Left lobe of liver (tissue), 2 donors: ENCODE measurements at places on chromosomes 7 and 10. TPM values are rescaled to one million over a fixed set of nuclear protein-coding genes. Genes with fewer than 3 reads are reported as not detected.

- DNase-seq = no peak
These were observed 210.4 kb downstream of the PRPF18 start for GRCh38 chr10:13797164-13797563.

GRCh38 chr7:32648408-32649156 lies 153.3 kb downstream of the AVL9 start:
- no peak for DNase-seq

- no peak for DNase-seq
These were observed 120.2 kb upstream of the LRRTM3 start for GRCh38 chr10:66805612-66806011.

TMEM140 gene
- total RNA-seq = 32.4 TPM

DNA sequence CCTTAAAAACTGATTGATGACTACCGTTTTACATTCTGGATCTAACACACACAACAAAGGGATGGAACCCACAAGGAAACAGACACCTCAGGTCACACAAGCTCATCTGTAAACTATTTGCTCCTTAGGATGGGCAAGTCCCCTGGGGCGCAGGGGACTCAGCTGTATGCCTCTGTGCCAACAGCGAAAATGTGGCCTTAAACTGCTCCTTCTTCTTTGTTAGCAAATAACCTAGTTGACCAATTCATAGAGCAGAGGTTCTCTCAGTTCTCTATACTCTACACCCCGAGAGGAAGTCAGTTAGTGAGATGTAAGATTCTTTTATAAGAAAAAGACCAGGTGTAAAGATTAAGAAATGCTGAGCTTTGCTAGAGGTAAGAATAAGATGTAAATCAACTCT lies 181.9 kb upstream of the PRSS58 start:
- no peak for DNase-seq

NYAP1 gene
- 0.38 TPM for total RNA-seq

DNA sequence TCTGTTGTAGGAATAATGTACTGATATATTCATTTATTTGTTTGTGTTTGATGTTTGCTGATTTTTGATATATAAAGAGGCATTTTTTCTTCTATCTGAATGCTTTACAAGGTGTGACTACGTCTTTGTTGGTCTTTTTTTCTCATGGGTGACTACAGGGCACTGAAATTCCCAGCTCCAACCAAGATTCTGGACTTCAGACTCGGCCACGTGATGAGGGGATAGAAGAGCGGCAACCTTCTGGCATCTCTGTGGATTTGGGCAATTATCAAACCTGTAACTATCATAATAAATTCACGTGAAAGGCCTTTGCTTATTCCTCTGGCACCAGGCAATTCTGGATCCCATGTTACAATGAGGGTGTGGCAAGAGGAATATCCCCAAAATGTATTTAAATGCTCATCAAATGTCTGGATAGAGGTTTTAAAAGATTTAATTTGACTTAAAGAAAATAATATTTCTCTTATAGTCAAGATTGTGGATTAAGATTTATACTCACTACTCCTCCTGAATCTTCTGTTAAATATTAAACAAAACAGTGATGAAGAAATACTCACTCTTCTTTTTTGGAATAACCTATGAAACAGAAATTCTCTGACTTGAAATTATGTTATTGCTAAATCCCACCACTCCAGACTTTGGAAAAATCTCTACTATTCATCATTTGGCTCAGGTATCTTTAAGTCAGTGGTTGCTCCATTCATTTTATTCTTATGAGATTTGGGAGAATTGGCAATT lies 276.3 kb downstream of the GPR37 start:
- peak; percentile 90 for DNase-seq

OGA gene
- 32.8 TPM for total RNA-seq

GRCh38 chr10:95297402-95297801 lies 6.6 kb upstream of the PDLIM1 start:
- DNase-seq = no peak

C7orf57 gene
- not detected for total RNA-seq

DNA sequence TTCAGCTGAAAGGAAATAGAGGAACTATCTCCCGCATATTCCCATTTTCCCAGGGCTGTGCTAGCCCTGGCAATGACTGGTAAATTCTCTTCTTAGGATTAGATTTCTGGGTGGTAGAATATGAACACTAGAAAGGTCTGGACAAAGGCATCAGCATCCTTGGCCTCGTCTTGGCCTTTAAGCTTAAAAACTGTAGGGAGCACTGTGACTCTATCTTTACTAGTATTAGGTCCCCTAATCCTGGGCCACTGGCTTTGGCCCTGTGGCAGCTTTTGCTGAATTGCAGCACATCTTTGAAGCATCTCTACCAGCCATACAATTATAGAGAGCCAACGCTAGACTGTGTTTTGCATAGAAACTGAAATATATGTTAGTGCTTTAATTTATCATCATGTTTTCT lies 41.5 kb upstream of the EBLN1 start:
- no peak for DNase-seq

GRCh38 chr7:90777041-90777440 lies 180.9 kb downstream of the CDK14 start:
- no peak for DNase-seq

GRCh38 chr7:131555552-131556052 lies 826 bp downstream of the PODXL start:
- DNase-seq = no peak

DNA sequence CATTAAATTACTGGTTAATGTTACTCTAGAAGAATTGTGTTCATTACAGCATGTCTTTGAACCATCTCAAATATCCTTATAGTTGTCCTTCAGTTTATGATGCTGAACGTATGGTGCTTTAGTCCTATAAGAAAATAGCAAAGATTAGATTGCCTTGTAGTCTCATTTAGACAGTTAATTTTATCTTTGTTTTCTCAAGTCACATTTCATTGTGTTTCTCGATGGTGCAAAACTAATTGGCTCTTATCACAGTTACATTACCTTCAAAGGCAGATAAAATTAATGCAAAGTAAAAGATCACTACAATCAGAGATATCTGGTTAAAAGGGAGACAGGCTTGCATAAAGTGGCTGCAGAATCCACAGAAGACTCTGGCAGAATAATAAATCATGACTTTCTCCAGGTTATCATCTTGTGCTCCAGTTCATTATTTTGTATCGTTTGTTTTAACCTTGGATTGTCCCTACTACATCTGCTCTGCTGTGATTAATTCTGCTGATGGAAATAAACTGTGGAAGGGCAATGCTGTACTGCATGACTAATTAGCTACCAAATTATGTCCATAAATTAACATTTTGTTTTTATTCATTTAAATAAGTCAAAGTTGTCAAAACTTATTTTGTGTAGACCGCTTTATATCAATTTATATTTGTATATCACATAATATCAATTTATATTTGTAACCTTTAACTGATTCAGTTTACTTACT lies 24.2 kb downstream of the PRPS1L1 start:
- DNase-seq = no peak

- no peak for DNase-seq
These were observed 43.8 kb downstream of the DAGLB start for GRCh38 chr7:6403907-6404306.

DNA sequence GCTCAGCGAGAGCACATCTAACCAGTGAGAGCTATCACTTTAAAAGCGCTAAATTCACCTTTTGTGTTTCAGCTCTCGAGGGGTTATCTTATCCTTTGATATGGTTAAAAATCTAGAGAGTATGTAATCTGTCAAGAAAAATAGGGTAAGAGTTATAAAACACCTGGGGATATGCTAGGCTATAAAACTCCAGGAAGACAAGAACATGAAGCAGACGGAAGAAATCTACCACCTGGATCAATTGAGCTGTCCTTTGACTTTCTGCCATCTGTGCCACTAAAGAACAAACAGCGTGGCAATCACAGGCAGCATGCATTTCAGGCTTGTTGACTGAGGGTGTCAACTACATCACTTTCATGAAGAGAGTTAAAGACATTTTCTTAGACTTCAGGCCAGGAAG lies 83.1 kb downstream of the ZNF248 start:
- DNase-seq = no peak

- DNase-seq = no peak
These were observed 135.0 kb downstream of the GATA3 start for GRCh38 chr10:8189458-8189857.

DNA sequence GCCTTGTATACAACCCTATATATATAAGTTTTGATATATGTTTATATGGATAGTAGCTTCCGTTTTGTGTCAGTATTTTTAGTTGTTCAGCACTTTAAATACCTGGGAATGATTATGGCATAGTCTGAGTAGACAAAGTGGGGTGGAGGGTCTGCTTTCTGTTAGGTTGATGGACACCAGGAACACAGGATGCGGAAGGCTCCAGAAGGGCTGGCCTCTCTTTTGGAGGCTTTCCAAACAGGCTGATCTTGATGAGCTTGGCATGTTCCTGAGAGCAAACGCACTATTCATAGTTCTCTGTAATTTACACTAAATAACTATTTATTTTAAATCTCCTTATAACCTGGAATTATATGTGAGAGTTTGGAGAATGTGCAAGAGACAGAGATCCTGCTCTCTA lies 12.7 kb downstream of the AKR1E2 start:
- DNase-seq = no peak
